AG08395 (cell line): ENCODE measurements at places on chromosomes 4 and X.
A peak's percentile ranks its signal among the peaks of the same experiment; 100 is the strongest.

- DNase-seq = no peak
Observed at GRCh38 chrX:149837639-149838038, 43.3 kb upstream of the MAGEA8 start.

GRCh38 chr4:98222306-98222705 is 38.9 kb upstream of the RAP1GDS1 start:
- no peak for DNase-seq

GRCh38 chrX:126982158-126982557 is 162.6 kb downstream of the PRR32 start:
- DNase-seq = no peak

- no peak for DNase-seq
Observed at GRCh38 chr4:133555671-133556070, 406.6 kb downstream of the PCDH10 start.

DNA sequence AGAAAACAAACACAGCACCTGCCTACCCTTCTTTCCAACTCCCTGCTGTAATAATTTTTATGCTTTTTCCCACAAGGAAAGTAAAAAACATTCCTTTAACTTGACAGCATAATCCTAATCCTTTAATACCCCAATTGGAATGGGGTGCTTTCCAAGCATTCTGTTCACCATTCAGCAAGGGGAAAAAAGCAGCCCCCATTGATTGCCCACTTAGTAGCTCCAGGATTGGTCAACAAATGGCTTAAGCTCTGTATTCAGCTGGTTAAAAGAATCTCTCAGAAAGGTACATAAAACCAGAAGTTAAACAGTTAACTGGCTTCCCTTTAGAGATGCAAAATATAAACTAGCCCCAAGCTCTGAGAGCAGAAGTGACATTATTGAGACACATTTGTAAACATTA is 194.8 kb upstream of the ATOH1 start:
- no peak for DNase-seq

DNA sequence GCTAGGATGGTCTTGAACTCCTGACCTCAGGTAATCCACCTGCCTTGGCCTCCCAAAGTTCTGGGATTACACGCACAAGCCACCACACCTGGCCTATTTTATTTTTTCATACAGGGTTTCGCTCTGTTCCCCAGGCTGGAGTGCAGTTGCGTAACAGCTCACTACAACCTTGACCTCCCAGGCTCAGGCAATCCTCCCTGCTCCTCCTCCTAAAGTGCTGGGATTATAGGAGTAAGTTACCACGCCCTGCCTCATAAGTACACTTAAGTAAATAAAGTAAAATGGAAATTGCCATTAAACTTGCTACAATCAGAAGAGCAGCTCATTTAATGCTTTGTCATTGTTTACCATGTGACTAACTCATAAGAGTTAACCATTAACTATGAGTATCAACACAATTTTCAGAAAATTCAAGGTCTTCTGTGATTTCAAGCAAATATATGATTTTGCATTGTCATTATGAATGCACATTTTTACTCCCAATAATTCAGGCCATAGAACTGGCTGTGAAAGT is 12.3 kb downstream of the UGDH start:
- DNase-seq = no peak

DNA sequence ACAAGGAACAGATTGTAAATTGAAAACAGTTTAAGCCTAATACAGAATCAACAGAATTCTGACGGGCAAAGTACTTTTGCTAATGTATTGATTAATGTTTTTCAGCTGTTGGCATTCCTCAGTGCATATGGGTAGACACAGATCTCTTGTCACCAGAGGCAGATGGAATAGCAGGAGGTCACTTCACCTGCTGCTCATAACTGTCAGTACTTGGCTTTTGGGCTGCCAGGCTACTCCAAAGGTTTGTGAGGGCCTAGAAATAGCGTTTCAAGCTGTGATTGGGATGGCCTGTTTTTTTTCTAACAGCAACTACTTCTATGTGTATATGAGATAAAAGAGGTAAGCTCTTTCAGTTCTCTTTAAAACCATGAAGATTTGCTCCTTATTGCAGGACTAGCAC is 307.5 kb upstream of the ANXA10 start:
- no peak for DNase-seq

- DNase-seq = peak; percentile 41
Observed at GRCh38 chr4:106529348-106530023, 160.9 kb upstream of the GIMD1 start.

- no peak for DNase-seq
Observed at GRCh38 chrX:109854096-109854495, 121.0 kb upstream of the ACSL4 start.

GRCh38 chrX:103464072-103464773 is 55.1 kb downstream of the RAB40A start:
- peak; percentile 46 for DNase-seq

DNA sequence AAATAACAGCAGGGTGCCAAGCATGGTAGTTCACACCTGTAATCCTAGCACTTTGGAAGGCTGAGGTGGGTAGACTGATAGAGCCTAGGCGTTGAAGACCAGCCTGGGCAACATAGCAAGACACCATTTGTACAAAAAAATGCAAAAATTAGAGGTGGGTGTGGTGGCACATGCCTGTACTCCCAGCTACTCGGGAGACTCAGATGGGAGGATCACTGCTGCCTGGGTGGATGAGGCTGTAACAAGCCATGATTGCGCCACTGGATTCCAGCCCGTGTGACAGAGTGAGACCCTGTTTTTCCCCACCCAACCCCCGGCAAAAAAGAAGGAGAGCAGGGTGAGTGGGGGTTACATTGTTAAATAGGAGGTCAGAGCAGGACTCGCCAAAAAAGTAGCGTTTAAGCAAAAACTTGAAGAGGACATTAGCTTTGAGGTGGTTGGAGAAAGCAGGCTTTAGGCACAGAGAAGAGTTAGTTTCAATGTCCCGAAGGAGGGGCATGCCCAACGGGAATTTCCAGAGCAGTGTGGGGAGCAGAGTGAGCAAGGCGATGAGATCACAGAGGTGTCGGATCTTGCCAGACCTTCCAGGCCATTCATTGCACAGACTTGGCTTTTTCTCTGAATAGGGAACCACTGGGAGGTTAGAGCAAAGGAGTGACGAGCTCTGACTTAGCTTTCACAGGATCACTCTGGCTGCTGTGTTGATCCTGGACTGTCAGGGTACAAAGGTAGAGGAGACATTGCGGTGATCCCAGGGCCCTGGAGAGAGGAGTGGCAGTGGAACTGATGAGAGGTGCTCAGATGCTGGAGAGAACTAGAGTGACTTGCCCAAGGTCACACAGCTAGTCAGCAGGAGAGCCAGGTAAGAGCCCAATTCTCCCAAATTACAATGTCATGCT is 70.6 kb downstream of the TRAPPC11 start:
- DNase-seq = no peak

DNA sequence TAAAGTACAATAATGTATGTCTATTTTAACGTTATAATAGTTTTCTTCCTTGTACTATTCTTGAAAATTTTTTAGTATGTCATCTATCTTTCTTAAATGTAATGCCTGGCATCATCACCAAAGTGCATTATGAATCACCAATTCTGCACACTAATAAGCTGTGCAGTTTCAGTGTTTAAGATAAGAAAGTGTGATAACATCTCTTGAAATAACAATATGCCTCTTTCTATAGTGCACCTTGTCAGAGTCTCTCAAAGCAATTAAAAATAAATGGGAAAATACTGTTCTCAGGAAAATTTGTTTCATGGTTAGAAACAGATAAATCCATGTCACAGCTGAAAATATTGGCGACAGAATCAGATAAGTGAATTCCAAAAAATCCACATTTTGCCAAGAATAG is 457.4 kb upstream of the PCDH10 start:
- no peak for DNase-seq

DNA sequence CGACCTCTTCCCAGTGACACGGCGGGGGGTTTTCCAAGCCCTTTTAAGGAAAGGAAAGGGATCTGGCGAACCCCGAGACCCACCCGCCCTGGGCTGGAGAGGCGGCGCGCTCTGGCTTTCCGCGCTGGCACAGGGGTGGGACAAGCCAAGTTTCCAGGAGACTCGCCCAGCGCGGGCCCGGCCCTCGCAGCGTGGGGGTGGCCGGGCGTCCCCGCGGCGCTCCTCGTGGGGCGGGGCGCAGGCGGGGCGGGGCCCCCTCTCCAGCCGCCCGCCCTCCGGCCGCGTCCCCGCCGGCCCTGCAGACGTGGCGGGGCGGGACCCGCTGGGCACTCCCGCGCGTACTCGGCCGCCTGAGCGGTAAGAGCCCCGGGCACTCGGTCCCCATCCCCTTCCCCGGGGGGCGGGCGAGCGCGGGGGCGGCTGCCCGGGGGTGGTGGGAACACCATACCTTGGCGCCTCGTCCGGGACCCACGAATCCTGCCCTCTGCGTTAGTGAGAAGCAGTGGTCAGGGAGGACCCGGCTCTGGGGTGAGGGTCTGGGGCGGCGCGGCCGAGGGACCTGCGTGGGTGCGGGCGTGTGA is at the start of gene FAM114A1:
TSS of gene FAM114A1 (plus strand) at position 329 of the 581 bp plus-strand sequence. CDS start 10,273 bp downstream, outside the sequence.
- peak; percentile 94 for DNase-seq
